ENCODE measurements at places on chromosomes 7 and 10.

DNA sequence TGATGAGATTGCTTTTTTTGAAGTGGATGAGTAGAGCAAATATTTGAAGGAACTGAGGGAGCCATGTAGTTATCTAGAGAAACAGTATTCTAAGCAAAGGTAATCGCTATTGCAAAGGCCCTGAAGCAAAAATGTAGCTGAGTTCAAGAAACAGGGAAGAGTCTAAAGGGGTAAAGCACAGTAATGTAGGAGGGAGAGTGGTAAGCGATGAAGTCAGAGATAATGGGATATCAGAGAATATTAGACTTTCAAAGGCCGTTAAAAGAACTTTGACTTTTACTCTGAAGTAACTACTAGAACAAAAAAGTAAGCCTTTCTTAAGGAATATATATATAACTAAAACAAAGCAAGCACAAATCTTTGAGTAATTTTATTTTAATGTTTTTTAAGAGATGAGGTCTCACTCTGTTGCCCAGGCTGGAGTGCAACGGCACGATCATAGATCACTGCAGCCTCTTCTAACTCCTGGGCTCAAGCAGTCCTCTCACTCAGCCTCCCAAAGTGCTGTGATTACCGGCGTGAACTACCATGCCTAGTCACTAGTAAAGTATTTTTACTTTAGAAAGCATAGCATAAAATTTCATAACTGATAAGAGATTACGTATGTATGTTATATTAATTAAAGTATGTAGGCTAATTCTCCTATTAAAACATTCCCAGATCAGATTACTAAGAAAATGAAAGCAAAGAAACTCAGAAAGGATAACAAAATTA is 61.7 kb upstream of the OIT3 start:
- no peak for DNase-seq

DNA sequence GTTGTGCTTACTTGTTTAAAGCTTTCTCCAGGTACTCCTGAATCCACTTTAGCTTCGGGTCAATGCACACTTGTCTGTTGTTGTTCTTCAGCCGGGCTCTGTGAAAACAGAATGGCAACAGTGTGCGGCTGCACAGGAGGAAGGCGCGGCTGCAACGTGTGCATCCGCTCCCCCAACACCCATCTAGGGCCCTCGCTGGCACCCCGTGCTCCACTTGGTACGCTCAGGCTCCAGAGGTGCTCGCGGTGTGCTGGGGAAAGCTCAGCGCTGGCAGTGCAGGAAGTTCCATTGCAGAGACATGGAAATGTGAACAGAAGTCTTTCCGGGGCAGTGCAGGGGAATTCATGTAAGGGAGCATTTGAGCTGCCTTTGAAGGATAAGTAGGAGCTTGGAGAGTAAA is 6.3 kb downstream of the CXCL12 start:
- no peak for DNase-seq

DNA sequence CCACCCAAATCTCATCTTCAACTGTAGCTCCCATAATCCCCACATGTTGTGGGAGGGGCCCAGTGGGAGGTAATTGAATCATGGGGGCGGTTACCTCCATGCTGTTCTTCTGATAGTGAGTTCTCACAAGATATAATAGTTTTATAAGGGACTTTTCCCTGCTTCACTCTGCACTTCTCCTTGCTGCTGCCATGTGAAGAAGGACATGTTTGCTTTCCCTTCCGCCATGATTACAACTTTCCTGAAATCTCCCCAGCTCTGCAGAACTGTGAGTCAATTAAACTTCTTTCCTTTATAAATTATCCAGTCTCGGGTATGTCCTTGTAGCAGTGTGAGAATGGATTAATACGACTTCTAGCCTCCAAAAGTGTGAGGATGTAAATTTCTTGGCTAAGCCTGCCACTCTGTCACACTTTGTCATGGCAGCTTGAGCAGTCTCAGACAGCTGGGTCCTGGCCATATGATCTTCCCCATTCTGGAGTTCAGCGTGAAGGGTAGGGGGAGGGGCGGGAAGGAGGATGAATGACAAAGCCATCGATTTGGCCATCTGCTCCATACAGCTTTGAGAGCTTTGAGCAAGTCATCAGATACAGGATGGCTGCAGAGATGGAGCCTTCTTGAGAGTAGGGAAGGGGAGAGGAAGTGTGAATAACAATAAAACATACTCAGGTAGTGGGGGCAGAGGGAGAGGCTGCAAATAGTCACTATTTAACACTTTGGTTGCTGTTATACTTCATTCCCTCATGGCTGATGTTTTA is 19.1 kb upstream of the INPP5F start:
- DNase-seq: no peak

GRCh38 chr7:151088856-151089699 is 2.8 kb downstream of the AGAP3 start:
- DNase-seq: peak; percentile 81

GRCh38 chr10:114259824-114260223 is 20.8 kb downstream of the VWA2 start:
- DNase-seq: no peak

DNA sequence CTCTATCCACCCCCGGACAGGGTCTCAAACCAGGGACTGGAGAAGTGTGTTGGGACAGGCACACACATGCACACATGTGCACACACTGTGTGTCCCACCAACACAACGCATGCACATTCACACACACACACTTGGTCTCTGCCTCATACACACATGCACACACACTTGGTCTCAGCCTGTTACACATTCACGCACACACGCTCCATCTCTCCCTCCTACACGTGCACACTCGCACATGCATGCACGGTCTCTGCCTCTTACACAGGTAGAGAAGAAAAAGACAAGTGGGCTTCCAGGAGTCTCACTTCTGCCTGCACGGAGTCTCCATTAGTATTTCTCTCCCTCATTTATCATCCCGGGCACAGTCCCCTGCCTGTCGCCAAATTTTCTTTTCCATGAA is 171.2 kb downstream of the EBF3 start:
- no peak for DNase-seq

GRCh38 chr10:91799612-91799975 is 1.4 kb downstream of the TNKS2 start:
- DNase-seq: no peak

DNA sequence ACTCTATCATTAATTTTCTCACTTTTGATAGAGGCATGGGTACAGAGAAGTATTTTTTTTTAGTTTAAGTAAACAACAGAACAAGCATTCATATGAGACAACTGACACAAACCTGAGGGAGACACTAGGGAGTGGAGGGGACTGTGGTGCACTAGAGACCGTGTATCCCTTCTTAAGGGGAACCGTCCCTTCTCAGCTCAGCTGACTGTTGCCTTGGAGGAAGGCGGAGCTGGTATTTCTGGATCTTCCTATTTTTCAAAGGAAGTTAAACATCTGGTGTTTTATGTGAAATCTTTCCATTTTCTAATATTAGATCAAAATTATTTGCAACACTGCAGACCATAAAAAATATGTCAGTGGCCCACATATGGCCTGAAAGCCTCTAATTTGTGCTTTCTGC is 113.6 kb upstream of the MACROH2A2 start:
- DNase-seq: no peak

GRCh38 chr10:55091691-55092328 is 290.8 kb upstream of the PCDH15 start:
- peak; percentile 32 for DNase-seq

- DNase-seq: no peak
Measured at GRCh38 chr10:28619455-28619854, 57.9 kb upstream of the BAMBI start.

DNA sequence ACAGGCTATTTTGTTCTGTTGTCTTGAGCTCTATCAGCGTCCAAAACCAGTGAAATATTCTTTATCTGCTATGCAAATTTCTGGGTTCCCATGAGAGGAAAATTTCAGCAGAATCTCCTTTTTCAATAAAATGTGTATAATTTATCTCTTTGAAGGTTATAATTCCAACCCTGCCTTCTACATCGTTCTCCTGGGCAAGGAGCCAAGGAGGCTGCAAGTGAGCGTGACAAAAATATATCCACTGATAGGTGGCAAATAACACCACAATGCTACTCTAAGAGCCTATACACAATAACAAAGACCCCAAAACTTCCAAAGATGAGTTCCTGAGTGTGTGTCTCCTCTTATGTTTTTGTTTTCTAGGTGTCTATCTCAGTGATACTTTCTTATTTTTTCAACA is 664.7 kb upstream of the SORCS1 start:
- no peak for DNase-seq

DNA sequence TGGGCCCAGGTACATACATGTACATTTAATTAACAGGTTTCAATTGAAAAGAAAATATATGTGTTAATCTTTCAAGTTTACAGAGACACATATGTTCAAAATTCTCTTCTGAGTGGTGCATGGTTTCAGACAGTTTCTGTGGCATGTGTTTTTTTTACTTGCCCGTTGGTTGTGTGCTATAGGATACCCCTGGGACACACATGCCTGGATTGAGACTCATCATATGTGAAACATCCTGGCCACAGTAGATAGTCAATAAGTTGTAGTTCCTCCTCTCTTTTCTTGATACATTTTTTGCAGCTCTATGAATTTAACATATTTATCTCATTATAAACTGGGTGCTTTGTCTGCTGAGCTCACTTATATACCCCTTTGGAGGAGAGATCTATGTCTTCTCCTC is 207.8 kb upstream of the CTBP2 start:
- no peak for DNase-seq

GRCh38 chr7:1719913-1720312 is 49.8 kb downstream of the ELFN1 start:
- no peak for DNase-seq

GRCh38 chr10:69745698-69746097 is 56.0 kb upstream of the COL13A1 start:
- DNase-seq: no peak

- no peak for DNase-seq
Measured at GRCh38 chr10:13650961-13651360, 64.2 kb downstream of the PRPF18 start.

DNA sequence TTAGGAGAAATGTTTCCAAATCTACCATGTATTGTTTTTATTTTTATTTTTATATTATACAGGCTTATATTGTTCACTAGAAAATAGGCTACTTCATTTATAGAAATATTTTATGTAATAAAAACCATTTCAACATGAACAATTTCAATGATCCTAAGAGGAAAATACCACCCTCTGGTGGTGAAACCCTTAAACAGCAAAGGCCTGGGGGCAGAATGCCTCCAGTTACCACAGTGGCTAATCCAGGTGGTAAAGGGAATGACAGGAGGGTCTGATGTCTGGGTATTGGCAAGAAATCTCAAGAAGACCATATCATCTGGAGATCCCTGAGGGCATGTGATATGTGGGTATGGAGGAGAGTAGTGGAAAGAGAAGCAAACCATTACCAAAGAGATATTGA is 19.3 kb downstream of the MACC1 start:
- DNase-seq: no peak

DNA sequence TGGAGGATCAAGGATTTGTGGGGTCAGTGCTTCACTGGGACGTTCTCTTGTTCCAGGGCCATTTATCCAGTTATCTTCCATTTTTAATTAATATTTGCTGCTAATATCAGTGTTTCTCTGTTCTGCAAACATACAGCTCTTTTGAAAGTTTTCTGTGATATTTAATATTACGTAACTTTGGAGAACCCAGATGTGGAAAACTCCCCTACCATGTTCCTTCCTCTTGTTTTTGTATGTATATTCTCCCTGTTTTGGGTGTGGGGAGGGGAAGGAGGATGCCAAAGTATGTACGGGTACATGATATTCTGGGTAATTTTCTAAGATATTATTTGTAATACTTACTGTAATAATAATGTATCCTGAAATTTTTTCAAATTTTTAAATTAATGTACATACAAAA is 55.9 kb downstream of the MYO3A start:
- DNase-seq: no peak

- DNase-seq: peak; percentile 22
Measured at GRCh38 chr10:82377608-82378007, 502.6 kb downstream of the NRG3 start.

- no peak for DNase-seq
Measured at GRCh38 chr7:132458729-132459128, 117.5 kb downstream of the PLXNA4 start.

GRCh38 chr10:14838582-14839304 is 637 bp downstream of the HSPA14 start:
- peak; percentile 60 for DNase-seq

GRCh38 chr10:91214911-91215310 is 5.6 kb upstream of the PCGF5 start:
- no peak for DNase-seq

GRCh38 chr10:84587789-84588188 is 259.4 kb downstream of the CCSER2 start:
- DNase-seq: no peak

DNA sequence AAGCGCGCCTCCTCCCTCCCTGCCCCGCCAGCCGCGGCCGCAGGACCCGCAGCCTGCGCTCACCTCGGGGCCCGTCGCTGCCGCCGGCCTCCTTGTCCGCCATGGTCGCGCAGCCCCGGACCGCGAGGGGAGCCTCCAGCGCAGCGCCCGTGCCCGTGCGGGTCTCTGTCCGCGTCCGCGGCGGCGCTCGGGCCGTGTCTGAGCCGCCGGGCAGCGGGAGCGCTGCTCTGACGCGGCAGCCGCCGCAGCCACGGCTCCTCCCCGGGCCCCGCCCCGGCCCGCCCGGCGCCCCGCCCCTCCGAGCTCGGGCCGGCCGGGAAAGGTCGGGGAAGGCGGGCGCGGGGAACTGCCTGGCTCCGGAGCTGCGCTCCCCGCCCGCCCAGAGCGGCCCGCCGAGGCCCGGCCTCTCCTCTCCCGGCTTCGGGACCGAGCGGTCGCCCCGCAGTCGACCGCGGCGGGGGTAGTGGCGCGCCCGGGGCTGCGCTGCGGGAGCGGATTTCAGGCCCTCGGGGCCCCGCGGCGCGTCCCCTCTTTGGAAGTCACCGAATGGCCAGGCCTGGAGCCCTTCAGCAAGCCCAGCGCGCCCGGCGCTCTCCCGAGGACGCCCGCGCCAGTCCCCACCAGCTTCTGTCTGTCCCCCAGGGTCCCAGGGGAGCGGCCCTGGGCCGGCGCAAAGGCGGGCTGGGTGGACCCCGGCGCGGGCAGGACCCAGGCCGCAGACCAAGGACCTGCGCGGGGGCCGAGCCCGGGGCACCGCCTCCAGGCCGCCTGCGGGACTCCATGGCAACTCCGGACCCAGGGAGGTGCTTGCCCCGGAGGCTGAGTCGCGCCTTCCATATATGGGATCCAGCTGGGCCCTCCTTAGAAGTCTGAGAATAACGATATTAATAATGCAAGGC is at the start of gene HSPA12A:
Gene HSPA12A (minus strand): TSS at position 200 of the 899 bp plus-strand sequence. CDS start 97 bp downstream, at position 103.
- peak; percentile 93 for DNase-seq

DNA sequence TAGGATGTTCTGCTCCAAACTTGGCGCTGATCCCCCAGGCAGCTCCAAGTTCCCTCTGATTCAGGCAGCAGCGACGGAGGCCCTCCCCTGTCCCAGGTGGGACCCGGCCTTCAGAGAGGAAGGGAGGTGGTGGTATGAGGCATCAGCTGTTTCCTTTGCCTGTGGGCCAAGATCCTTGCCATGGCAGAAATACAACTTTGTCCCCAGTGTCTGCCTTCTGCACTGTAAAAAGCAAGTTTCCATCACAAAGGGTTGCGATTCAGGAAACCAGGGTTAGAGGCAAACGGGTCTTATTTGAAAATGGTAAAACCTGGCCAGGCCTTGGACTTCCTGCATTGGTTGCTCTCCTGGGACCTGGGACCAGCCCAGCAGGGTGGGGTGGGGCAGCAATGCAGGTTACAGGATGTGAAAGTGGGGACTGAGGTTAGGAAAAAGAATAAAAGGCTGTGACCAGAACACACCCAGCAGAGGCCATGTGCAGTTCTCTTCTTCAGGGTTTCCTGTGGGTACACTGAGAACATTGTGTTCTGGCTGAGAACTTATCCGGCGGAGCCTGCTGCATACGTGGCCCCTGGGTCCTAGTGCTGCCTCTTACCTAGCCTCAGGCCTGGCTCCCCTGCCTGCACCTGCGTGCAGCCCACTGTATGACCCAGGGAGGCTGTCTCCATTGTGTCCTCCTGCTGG is 25.1 kb upstream of the DDIT4 start:
- DNase-seq: peak; percentile 77

GRCh38 chr7:129247087-129247486 is 22.3 kb downstream of the AHCYL2 start:
- DNase-seq: no peak
